ENCODE measurements at places on chromosomes 12 and 14. TPM values are rescaled to one million over a fixed set of nuclear protein-coding genes. Genes with fewer than 3 reads are reported as not detected.
A peak's percentile ranks its signal among the peaks of the same experiment; 100 is the strongest.

DNA sequence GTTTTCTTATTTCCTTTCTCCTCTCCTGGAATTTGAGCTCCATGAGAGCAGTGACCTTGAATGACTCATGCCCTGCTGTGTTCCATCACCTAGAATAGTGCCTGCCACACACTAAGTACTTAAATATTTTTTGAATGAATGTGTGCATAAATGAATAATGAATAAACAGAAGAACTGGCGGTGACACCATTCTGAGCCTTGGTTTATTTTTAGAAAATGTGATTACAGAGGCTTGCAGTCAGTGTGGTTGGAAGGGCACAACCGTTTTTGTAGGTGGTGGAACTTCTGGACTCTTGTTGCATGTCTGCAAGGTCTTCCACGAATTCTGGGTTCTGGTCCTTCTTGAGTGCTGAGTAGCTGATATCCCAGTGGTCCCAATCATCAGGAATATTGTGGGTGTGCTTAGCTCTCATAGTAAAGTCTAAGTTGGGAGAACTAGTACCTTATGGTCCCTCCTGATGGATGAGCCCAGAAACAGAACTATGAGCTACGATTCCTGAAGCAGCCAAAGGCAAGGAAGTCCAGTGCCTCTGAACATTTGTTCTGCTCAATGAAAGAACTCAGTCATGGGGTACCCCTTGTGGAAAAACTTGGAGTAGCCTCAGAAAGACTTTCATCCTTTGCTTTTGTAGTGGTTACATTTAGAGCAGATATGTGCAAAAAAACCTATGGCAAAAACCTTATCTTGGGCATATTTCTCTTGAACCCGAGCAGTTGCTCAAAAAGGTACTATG, 28.8 kb upstream of the BHLHE41 start:
- DNase-seq = no peak
- no peaks in the 10 kb centered on the region for H3K36me3 ChIP-seq
- H3K27ac ChIP-seq = peak overlapping the region; percentile 44
- no peaks in the 10 kb centered on the region for H3K27me3 ChIP-seq

DNA sequence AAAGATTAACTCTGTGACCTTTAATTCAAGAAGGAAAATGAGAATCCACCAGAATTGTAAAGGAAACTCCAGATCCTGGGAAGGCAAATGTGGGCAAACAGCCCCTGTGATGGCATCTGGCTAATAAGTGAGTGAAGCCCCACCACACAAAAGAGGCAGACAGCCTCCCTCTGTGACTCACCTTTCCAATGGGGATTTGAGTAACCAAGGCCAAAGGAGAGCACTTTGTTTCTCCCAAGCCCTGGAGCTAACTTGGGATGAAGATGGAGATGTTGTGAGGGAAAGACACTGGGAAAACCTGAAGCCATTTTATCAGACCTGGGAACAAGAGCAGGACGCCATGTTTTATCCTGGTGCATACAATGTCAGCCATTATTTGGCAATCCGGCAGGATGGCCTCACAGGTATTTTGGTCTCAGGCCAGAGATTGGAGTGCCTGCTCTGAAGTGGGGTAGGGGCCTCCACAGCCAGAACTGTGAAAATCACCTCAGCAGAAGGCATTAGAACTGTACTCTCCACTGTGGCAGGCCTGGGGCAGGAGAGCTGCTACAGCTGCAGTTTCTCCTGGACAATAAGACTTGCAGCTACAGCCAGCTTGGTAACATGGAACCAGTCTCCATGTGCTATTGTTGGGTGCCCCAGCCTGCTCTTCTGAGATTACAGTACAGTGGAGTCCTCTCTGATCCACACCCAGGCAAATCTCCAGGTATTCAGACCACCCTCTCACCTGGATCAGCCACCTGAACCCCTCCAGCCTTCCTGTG, 96.6 kb upstream of the PCED1B start:
- peaks cover 12% of the 10 kb centered on the region for H3K4me1 ChIP-seq
- H3K27ac ChIP-seq = no peak overlapping the region
- no peaks in the 10 kb centered on the region for H3K36me3 ChIP-seq
- peaks cover 4% of the 10 kb centered on the region for H3K27me3 ChIP-seq
- no peak for DNase-seq

DNA sequence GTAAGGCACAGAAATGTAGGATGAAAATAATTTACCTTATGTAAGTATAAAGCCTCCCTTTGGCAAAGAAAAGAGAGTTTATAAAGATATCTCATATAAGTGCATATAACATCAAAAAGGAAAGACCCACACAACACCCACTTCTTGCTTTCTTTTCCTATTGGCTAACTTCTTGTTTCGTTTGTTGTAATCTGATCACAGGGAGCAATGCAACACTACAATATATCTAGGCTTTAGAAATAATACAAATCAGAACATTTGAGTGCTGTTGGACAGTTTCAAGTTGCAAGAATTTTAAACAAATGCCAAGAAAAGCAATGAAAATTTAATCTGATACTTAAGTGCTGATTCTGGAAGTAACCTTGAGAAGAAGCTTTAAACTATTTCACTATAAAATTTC, 1.3 kb downstream of the FGD6 start:
- H3K27ac ChIP-seq = no peak overlapping the region
- H3K36me3 ChIP-seq = peaks cover 7% of the 10 kb centered on the region
- peak overlapping the region; percentile 97 for H3K4me3 ChIP-seq
- no peak for DNase-seq
- H3K27me3 ChIP-seq = no peaks in the 10 kb centered on the region

DNA sequence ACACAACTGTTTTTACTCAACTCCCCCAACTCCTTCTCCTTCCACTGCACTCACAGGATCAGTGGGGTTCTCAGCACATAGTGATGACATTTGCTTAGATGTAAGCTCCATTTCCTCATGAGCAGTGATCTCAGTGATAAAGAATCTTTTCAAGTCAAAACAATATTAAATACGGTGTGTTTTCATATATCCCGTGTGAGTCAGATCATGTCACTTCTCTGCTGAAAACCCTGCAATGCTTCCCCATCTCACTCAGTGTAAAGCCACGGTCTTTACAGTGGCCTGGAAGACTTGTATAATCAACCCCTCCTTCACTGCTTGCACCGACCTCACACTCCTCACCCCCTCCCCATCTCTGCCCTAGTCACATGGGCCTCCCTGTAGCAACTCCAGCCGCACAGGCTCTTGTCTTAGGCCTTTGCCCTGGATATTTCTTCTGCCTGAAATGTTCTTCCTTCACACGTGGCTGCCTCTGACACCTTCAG, 149.7 kb upstream of the ARHGAP5 start:
- no peaks in the 10 kb centered on the region for H3K4me1 ChIP-seq
- no peak overlapping the region for H3K27ac ChIP-seq
- no peak overlapping the region for H3K4me3 ChIP-seq
- no peaks in the 10 kb centered on the region for H3K36me3 ChIP-seq
- no peak for DNase-seq

- no peaks in the 10 kb centered on the region for H3K36me3 ChIP-seq
- peaks cover 39% of the 10 kb centered on the region for H3K27me3 ChIP-seq
- no peak overlapping the region for H3K27ac ChIP-seq
- H3K4me3 ChIP-seq = no peak overlapping the region
- no peak for DNase-seq
Measured at GRCh38 chr12:27981874-27982273, 9.3 kb upstream of the PTHLH start.

OR6S1 gene
- not detected for polyA plus RNA-seq
